ENCODE measurements at places on chromosomes 7 and 10. TPM values are rescaled to one million over a fixed set of nuclear protein-coding genes. Genes with fewer than 3 reads are reported as not detected.

- no peak for DNase-seq
Observed at GRCh38 chr7:81584667-81585066, 185.2 kb downstream of the HGF start.

- no peak for DNase-seq
Observed at GRCh38 chr7:20158684-20159083, 58.5 kb downstream of the MACC1 start.

DNA sequence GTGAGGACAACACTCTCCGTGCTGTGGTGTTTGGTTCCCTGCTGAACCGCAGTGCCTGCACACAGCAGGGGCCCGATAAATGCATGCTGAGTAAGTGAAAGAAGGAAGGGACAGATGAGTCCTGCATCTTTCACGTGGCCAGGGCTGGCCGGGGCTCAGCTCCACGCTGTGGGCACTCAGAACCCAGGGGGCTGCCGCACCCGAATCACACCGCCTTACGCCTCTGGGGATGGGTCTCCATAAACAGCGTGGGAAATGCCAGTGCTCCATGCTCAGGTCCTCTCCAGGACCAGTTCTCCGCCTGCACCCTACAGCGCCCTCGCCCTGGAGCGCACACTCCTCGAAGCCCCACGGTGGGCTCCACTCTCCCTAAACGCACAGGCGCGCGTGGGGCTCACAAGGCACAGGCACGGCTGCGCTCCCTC is 38.1 kb downstream of the RASGEF1A start:
- DNase-seq, result no peak

GRCh38 chr10:52121688-52122087 is 192.4 kb upstream of the DKK1 start:
- DNase-seq, result no peak

- no peak for DNase-seq
Observed at GRCh38 chr10:63883861-63884260, 362.7 kb downstream of the REEP3 start.

The PON3 gene
- not detected for total RNA-seq
